ENCODE measurements at places on chromosomes 16 and 17.

DNA sequence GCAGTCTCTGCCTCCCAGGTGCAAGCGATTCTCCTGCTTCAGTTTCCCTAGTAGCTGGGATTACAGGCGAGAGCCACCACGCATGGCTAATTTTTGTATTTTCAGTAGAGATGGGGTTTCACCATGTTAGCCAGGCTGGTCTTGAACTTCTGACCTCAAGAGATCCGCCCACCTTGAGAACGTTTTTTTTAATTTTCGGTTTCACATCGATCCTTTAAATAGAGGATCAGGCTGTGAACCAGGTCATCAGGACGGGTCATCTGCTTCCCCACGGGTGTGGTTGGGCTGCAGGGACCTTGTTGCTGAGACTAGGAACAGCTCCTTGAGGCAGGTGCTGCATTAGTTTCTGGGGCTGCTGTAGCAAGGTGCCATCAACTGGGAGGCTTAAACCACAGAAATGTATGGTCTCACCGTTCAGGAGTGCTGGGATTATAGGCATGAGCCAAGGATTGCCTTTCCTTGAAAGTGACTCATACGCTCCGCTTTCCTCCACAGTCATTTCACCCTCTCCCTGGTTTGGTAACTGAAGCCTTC, 7.9 kb upstream of the NAGPA start:
- no peak for DNase-seq

GRCh38 chr16:2273484-2273883, 5.6 kb upstream of the RNPS1 start:
- no peak for DNase-seq

DNA sequence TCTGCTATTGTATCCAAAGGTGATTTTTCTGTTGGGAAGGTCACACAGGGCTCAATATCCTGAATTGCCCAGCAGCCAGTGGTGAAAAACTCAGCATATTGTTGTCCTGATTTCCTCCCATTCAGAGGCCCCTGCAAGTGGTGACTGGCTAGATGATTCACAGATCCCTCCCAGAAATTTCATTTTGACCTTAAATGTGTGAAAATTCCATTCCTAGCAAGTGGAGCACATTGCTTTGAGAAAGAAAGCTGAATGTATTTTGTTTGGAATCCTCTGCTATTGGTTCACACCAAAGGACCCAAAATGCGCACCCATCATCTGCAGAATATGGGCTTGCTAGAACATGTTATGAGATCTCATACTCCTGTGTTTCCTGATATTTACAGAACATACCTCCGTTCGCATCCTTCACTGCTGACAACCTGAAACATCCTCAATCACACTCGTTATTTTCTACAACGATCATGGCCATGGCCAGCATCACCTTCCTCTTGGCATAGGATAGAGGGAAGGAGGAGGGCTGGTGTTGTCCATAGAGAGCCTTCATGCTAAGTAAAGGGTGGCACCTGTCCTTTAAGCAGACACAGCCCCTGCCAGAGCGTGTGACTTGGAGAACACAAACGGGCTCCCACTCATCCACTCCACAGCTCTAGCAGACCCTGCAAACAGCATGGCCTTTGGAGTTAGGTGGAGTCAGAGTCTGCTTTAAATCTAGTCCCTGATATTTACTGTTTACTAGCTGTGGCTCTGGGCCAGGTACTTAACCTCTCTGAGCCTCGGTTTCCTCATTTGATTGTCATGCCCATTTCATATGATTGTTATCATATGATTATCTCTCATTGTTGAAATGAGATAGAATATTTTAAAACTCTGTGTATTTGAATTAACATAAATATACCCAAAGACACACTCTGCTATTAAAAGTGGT, 30.4 kb upstream of the NFAT5 start:
- no peak for DNase-seq

DNA sequence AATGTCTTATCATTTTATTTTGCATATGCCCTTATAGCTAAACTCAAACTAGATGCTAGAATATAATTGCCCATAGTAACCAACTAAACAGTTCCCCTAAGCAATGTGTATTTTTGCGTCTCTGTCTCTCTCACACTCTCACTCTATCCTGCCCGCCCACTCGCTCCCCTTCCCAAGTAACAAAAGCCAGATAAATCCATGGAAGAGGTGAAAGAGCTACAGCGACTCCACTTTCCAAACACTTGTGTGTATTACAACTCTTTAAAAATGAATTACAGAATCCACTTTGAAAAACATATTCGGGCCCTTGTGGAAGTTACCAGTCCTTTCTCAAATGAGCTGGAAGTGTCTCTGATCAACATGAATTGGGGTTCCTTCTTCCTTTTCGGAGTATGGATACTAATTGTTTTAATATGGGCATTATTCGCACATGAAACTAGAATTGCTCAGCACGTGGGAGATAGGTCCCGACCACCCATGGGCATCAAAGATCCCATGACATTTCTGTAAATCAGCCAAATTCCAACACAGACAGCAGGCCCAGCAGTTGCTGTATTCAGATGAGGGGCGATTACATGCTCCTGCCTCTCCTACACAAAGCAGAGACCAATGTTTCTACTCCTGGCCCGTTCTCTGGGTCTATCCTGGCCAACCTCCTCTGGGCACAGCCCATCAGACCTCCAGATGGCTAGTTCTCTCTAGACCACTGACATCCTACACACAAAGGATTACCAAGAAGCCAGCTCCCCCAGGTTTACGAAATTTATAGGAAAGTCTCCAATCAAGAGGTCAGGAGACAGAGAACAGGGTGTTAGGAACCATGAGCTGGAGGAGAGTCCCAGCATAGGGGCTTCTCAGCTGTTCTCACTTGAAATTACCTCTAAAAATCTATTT, 121.5 kb downstream of the ZFHX3 start:
- no peak for DNase-seq

GRCh38 chr16:58026139-58026704, 668 bp downstream of the MMP15 start:
- DNase-seq = peak; percentile 27
